ENCODE measurements at places on chromosomes 1 and 21. TPM values are rescaled to one million over a fixed set of nuclear protein-coding genes. Genes with fewer than 3 reads are reported as not detected.

DNA sequence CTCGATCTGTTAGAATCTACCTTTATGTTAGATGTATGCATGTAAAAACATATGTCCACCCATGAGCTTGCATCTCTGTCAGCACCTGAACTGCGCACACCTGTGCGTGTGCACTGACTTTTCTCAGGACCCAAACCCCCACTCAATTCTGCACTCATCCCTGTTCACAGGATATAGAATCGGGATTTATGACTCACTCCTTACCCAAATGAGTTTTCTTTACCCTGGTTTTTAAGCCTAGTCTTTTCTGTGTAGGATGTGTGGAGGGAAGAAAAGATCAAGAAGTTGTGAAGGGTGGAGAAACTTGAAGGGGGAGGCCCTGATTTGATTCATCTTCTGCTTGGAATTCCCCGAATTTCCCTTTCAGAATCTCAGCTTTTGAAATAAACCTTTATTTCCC is 2.4 kb downstream of the ACKR1 start:
- no peaks in the 10 kb centered on the region for H3K4me1 ChIP-seq
- H3K27me3 ChIP-seq = peaks cover 18% of the 10 kb centered on the region
- DNase-seq = no peak
- peak overlapping the region; percentile 36 for H3K4me3 ChIP-seq
- H3K36me3 ChIP-seq = no peaks in the 10 kb centered on the region

DNA sequence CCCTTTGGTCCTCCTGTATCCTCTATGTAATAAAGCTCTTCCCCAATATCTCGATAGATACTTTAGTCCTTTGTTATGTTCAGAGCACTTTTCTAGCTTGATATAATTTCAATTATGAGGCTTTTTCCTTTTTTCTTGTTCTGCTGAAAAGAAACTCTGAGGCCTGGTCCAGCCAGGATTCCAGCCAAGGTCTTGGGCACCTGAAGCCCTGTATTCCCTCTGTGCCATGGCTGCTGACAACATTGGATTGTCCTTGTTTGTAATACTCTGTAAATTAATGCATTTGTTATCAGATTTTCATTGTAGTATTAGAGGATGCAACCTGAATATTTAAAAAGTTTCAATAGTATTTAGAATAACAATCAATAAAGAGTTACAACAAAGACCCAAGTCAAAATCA is 67.9 kb upstream of the ADAMTS5 start:
- no peak overlapping the region for H3K27ac ChIP-seq
- no peak for DNase-seq
- H3K4me3 ChIP-seq = no peak overlapping the region
- H3K4me1 ChIP-seq = no peaks in the 10 kb centered on the region
- H3K36me3 ChIP-seq = no peaks in the 10 kb centered on the region

- peaks cover 20% of the 10 kb centered on the region for H3K4me1 ChIP-seq
- peak overlapping the region; percentile 68 for H3K27ac ChIP-seq
Measured at GRCh38 chr1:109615879-109616278, 3.5 kb downstream of the GNAT2 start.

DNA sequence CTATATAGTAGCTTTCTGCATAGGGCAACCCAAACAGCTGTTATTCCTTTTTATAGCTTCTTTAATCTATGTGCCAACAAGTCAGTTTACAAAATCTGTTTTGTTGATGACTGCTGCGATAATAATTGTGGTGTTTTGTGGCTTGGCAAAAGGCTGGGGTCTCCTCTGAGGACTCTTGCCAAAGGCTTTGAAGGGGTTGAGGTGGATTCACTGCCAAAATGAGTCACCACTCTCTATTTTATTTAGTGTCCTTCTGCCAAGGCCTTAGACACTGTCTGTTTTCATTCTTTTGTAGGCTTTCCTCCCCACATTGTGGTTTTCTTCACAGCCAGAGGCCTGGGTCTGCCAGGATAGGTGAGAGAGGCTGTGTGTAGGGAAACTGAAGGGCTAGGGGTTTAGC is 161.8 kb downstream of the NFIA start:
- no peaks in the 10 kb centered on the region for H3K36me3 ChIP-seq
- H3K4me1 ChIP-seq = peaks cover 30% of the 10 kb centered on the region
- no peak overlapping the region for H3K4me3 ChIP-seq
- no peak overlapping the region for H3K27ac ChIP-seq
- no peaks in the 10 kb centered on the region for H3K27me3 ChIP-seq

GRCh38 chr1:64093941-64094340 is 109.5 kb upstream of the UBE2U start:
- H3K27me3 ChIP-seq = no peaks in the 10 kb centered on the region
- H3K4me3 ChIP-seq = no peak overlapping the region
- DNase-seq = no peak
- no peak overlapping the region for H3K27ac ChIP-seq
- H3K4me1 ChIP-seq = no peaks in the 10 kb centered on the region

DNA sequence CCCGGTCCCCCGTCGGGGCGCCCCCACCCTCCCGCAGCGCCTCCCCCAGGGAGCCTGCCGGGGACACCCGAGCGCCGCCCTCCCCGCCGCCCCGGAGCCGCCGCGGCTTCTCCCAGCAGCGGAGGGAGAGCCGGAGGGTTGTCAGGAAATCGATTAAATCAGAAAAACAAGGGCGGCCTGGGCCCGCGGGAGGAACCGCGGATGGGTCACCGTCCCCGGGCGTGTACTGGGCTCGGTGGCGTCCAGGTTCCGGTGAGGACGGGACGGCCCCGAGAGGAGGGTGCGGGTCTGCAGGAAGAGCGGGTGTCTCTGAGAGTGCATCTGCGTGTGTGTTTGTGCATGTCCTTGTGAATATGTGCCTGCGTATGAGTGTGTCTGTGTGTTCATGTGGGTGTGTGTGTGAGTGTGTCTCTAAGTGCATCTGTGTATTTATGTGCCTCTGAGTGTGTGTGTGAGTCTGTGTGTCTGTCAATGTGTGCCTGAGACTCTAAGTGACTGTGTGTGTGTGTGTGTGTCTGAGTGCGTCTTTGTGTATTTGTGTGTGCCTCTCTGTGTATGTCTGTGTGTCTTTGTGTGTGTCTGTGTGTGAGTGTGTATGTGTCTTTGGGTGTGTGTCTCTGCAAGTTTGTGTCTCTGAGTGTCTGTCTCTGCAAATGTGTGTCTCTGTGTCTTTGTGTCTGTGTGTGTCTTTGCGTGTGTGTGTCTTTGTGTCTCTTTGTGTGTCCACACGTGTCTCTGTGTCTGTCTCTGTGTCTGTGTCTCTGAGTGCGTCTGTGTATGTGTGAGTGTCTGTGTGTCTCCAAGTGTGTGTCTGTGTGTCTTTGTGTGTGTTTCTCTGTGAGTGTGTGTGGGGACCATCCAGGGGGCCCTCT is 1.1 kb downstream of the SPSB1 start:
- H3K4me3 ChIP-seq = peak overlapping the region; percentile 87
- no peaks in the 10 kb centered on the region for H3K27me3 ChIP-seq
- no peaks in the 10 kb centered on the region for H3K36me3 ChIP-seq

GRCh38 chr1:68046885-68047658 is 3.4 kb downstream of the DIRAS3 start:
- DNase-seq = no peak
- H3K4me3 ChIP-seq = no peak overlapping the region
- H3K4me1 ChIP-seq = no peaks in the 10 kb centered on the region
- H3K27me3 ChIP-seq = peaks cover 4% of the 10 kb centered on the region

DNA sequence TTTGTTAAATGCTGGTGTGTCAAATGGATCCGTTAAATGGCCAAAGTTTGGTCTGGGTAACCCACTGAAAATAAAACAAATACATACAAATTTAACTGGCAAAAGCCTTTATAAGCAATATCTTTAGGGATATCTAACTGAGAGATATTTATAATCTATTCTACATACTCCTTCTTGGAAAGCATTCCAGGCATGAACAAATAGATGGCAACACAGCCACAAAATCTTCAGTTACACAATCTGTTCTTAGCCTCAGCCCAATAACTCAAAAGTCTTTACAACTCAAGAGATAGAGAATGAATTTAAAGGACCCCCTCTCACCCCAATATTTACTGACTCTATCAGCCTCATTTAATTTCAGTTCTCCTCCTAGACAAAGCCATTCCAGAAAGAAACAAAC is 58.7 kb downstream of the NRDC start:
- no peaks in the 10 kb centered on the region for H3K27me3 ChIP-seq
- H3K36me3 ChIP-seq = peaks cover 96% of the 10 kb centered on the region
- H3K4me1 ChIP-seq = no peaks in the 10 kb centered on the region
- no peak overlapping the region for H3K27ac ChIP-seq
- DNase-seq = no peak

DNA sequence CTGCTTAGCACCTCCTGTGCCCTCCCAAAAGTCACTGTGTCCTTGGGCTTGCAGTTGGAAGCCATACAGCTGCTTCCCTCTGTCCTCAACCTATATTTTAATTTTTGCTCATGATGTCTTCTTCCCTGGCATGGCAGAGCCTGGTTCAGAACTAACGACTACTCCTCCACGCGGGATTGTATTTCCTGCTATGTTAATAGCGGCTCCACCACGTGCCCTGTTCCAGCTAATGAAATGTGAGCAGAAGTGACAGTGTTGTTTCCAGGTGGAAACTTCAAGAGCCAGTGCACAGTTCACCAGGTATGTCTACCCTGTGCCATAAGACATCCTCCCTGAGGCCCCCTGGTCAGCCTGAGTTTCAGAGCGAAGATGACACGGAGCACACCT is 52.1 kb downstream of the DHRS3 start:
- peaks cover 25% of the 10 kb centered on the region for H3K36me3 ChIP-seq
- no peaks in the 10 kb centered on the region for H3K27me3 ChIP-seq
- no peak overlapping the region for H3K4me3 ChIP-seq
- no peak overlapping the region for H3K27ac ChIP-seq
- peaks cover 7% of the 10 kb centered on the region for H3K4me1 ChIP-seq
- DNase-seq = no peak

DNA sequence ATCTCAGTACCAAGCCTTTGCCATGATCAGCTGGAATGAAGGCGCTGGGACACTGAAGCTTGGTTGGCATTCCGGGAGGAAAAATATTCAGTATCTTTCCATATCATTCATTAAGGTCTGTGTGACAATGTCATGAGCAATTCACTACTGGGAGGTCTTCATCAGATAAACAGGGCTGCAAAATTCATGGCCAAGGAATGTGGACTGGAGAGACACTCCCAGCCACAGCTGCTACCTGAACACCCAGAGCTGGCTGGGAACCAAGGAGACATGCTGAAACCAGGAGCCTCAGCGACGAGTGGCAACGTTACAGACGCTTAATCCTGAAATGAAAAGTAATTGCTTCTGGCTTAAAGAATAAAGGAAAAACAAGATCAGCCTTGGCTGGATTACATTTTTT is 30.6 kb upstream of the DDAH1 start:
- no peaks in the 10 kb centered on the region for H3K36me3 ChIP-seq
- no peaks in the 10 kb centered on the region for H3K4me1 ChIP-seq
- no peaks in the 10 kb centered on the region for H3K27me3 ChIP-seq
- peak; percentile 68 for DNase-seq
- H3K4me3 ChIP-seq = no peak overlapping the region

GRCh38 chr1:32915766-32916706 is 14.8 kb upstream of the TMEM54 start:
- no peak overlapping the region for H3K4me3 ChIP-seq
- no peaks in the 10 kb centered on the region for H3K36me3 ChIP-seq
- peaks cover 2% of the 10 kb centered on the region for H3K27me3 ChIP-seq
- no peak for DNase-seq
- H3K4me1 ChIP-seq = no peaks in the 10 kb centered on the region
- H3K27ac ChIP-seq = no peak overlapping the region

DNA sequence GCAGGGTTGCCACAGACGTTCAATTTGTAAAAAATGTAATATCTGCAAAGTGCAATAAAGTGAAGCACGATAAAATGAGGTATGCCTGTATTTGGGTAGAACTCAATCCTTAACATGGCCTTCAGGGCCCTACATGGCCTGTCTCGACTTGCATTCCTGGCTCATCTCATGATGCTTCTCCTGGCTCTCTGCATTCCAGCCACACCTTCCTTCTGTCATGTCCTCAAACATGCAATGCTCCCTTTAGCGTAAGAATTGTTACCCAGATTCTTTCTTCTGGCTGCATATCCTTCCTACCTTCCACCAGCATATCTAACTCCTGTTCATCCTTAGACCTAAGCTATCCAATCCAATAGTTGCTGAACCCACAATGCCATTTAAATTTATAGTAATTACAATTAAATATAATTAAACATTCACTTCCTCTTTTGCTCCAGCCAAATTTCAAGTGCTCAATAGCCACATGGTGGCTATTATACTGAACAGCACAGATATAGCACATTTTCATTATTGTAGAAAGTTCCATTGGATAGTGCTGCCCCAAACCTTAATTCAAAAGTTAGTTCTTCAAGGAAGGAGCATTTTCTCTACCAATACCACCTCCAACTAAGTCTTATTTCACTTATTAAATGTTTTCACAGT is 32.6 kb downstream of the FGGY start:
- H3K4me3 ChIP-seq = no peak overlapping the region
- H3K4me1 ChIP-seq = peaks cover 7% of the 10 kb centered on the region
- no peak overlapping the region for H3K27ac ChIP-seq
- DNase-seq = no peak
- H3K36me3 ChIP-seq = no peaks in the 10 kb centered on the region
- no peaks in the 10 kb centered on the region for H3K27me3 ChIP-seq

- H3K36me3 ChIP-seq = no peaks in the 10 kb centered on the region
- no peak for DNase-seq
- no peak within 1 kb of the TSS for H3K27ac ChIP-seq
- H3K27me3 ChIP-seq = peaks cover 39% of the 10 kb centered on the region
Measured at GRCh38 chr1:224615861-224616755, at the start of gene CNIH3. CNIH3 (plus strand) TSS chr1:224616317; CDS start chr1:224617175, 858 bp downstream.

DNA sequence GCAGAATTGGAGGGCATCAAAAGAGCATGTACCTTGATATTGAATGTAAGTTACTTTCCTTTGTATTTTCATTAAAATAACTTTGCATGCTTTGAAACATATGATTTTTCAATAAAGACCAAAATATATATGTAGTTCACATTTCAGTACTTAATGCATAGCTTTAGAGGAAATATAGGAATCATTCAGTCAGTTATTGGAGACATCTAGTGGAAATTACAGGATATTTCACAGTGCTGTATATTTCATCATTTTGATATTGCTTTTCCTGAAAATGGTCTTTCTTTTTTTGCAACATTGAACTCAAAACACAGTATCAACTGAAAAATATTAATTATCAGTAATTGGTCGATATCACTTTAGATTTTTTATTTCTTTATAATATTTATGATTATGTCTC is 375.8 kb downstream of the NCAM2 start:
- no peak for DNase-seq
- no peaks in the 10 kb centered on the region for H3K36me3 ChIP-seq
- no peak overlapping the region for H3K27ac ChIP-seq
- no peaks in the 10 kb centered on the region for H3K4me1 ChIP-seq
- H3K4me3 ChIP-seq = no peak overlapping the region

Gene ATF3
- total RNA-seq = 28.9 TPM

Gene KIF14
- total RNA-seq = 0.23 TPM

Gene FCMR
- 12.6 TPM for total RNA-seq

Gene SLAMF7
- total RNA-seq = 9.2 TPM

Gene FAM72C
- not detected for total RNA-seq

Gene SH2D5
- total RNA-seq = 0.52 TPM
